Fibroblast of skin of back (primary cell): ENCODE measurements at places on chromosomes 5 and 9.
A peak's percentile ranks its signal among the peaks of the same experiment; 100 is the strongest.

GRCh38 chr5:72468606-72469005 is 38.6 kb downstream of the ZNF366 start:
- DNase-seq: no peak

- no peak for DNase-seq
Observed at GRCh38 chr9:76949865-76950264, 44.0 kb upstream of the PRUNE2 start.

- no peak for DNase-seq
Observed at GRCh38 chr9:132486706-132487350, 76.8 kb downstream of the CFAP77 start.

DNA sequence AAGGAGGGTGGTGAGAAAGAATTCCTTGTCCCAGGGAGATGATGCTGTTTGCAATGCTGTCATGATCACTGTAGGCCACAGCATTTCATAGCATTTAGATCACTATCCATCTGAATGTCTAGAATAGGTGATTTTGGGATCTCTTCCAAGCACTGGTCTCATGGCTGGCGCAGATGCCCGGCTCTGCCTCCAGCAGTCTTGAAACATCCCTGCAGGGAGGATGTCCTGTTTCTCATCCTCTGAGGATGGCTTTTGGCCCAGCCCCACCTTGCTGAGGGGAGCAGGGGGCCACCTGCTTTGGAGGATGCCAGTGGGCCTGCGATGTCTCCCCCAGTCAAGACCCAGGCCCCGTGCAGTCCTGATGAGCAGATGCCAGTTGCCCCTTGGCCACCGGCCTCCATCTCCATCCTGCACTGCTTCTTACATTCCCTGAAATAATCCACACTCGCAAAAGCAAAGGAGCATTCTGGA is 63.5 kb upstream of the GARNL3 start:
- DNase-seq: no peak

DNA sequence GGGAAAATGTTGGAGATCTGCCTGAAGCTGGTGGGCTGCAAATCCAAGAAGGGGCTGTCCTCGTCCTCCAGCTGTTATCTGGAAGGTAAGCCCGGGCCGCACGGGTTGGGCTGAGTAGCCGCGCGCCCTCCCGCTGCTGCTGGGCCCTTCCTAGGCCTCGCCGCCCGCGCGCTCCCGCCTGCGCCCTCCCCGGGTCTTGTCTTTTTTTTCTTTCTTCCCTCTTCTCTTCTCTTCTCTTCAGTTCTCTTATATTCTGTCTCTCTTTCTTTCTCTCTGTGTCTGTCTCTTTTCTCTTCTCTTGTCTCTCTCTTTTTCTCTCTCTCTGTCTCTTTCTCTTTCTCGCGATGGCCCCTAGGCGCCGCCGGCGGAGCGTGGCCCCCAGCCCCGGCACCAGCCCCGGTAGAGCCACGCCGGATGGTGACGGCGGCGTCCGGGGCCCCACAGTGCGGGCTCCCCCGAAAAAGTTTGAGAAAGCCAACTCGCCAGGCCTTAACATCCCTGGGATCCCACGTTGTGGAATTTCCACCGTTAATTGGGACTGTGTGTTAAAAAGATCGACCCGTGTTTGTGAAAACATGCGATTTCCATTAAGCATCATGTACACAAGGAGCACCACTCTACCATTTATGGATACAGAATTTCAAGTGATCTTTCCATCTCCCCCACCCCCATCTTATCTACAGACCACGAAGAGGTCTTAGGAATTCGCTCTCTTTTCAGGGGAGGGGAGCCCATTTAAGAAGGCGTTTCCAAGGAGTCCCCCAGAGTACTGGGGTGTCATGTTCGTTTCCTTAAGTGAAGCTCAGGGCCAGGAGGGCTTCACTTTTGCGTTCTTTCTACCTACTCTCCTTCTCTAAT is 616 bp downstream of the ABL1 start:
- DNase-seq: peak; percentile 48
